ENCODE measurements at places on chromosomes 13 and 19. TPM values are rescaled to one million over a fixed set of nuclear protein-coding genes. Genes with fewer than 3 reads are reported as not detected.

POU4F1 gene
- not detected for polyA plus RNA-seq

PRR19 gene
- polyA plus RNA-seq, result 0.25 TPM

PEG3 gene
- polyA plus RNA-seq, result 0.07 TPM

XPO4 gene
- 2.9 TPM for polyA plus RNA-seq

KLK10 gene
- not detected for polyA plus RNA-seq

SYCN gene
- polyA plus RNA-seq, result not detected

APLP1 gene
- polyA plus RNA-seq, result not detected

MAP3K10 gene
- polyA plus RNA-seq, result 0.05 TPM

PRKD2 gene
- 8.1 TPM for polyA plus RNA-seq

All from CD14-positive monocyte (primary cell).